Activated T-helper 9 cell treated with anti-CD3 and anti-CD28 coated beads, Interleukin-2, amount 50 U/mL, for 16 hours (primary cell): ENCODE measurements at places on chromosomes 3 and 15.

- DNase-seq = no peak
Measured at GRCh38 chr3:13415236-13415986, 4.7 kb downstream of the NUP210 start.

GRCh38 chr3:70276901-70277300, 35.5 kb downstream of the MDFIC2 start:
- DNase-seq = no peak

DNA sequence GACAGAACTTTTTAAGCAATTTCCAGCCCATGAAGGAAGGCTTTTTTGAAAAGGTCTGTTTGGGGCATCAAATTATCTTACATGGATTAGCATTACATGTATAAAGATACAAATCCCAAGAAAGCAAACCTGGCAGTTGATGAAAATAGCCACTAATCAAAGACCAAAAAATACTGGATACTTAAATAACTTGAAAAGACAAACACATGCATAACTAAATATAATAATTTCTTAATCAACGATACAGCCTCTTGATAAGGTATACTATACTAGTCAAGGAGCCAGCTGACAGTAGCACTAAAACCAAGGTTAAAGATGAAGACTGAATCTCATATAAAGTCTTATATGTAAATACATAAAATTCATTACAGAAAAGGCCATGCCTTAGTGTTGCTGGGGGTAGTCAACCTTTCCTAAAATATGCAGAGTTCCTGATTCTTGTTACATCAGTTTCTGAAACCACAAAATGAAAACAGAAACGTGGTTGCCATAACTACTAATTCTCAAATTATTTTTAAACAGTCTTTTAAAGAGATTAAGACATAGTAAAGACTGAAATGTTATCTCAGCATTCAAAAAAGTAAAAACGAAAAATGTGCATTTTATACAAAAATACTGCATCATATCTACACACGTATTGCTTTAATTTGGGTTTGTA, 2.0 kb downstream of the ANKRD28 start:
- DNase-seq = no peak

DNA sequence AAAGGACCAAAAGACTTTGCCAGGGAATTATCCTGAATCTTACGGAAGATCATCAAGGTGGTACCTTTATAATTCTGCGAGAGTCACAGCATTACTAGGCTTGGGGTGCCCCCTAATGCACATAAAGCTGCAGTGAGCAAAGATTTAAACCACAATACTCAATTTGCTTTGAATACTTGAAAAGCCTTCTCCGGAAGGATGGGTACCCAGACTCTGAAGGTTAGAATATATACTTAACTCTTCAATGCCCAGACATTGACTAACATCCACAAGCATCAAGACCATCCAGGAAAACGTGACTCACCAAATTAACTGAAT, 117.8 kb upstream of the KCNH8 start:
- no peak for DNase-seq

DNA sequence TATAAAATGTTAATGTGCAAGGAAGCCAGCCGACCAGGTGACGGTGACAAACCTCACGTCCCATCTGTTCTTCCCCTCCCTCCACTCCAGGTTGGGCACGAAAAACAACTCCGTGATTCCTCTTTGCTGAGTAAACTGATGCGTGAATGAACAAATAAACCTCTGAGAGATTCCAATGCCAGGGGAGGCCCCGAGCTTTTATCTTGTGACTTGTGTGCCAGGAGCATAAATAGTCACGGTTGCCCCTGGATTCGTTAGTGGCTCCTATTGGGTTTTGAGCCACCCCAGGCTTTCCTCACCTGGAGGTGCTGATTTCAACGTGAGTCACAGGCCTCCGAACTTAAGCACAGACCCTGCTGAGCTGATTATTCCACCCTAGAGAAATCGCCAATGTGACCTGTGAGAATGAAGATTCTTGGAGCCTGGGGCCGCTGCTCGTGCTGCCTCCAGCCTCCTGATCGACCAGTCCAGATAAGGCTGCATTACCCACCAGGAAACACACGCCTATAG, 119.2 kb downstream of the SHQ1 start:
- DNase-seq = no peak

- DNase-seq = no peak
Measured at GRCh38 chr3:148584438-148584837, 113.3 kb upstream of the AGTR1 start.

GRCh38 chr3:105869531-105869833, 670 bp upstream of the CBLB start:
- no peak for DNase-seq

GRCh38 chr15:38547255-38547997, 17.2 kb downstream of the RASGRP1 start:
- DNase-seq = no peak

DNA sequence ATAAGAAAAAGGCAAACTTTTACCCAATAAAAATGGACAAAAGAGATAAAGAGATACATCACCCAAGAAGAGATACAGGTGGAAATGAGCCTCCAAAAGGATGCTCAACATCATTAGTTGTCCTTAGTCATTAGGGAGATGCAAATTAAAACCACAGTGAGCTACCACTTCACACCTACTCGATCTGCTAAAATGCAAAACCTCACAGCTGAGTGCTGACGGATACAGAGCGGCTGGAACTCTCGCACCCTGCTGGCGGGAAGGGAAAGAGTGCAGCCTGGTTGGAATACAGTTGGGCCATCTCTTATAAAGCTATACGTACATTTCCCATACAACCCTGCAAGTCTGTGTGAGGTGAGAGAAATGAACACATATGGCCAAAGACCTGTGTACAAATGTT, 78.5 kb upstream of the PRR20G start:
- no peak for DNase-seq

- no peak for DNase-seq
Measured at GRCh38 chr3:120683671-120684301, 1.7 kb upstream of the HGD start.

- no peak for DNase-seq
Measured at GRCh38 chr15:29548006-29548405, 274.3 kb downstream of the TJP1 start.

GRCh38 chr15:68057034-68057433, 2.9 kb downstream of the PIAS1 start:
- no peak for DNase-seq

DNA sequence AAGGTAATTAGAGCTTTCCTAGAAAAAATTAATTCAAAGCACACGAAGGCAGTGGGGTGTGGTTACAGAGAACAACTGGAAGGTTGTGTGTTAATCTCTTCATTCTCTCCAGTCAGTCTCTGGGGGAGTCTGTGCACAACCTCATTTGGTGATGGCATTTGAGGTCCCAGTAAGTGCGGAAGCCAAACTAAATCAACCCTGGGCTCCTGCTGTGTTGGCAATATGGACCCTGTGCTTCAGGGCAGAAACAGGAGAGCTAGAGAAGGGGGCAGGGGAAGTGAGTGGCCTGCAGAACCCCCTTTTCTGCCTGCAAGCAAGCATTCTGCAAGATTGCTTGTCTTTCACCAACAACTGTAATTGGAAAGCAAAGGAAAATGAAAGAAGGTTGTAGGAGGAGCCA, 195.9 kb upstream of the ST8SIA2 start:
- DNase-seq = no peak

GRCh38 chr15:64197425-64197824, 34.6 kb upstream of the PPIB start:
- no peak for DNase-seq

DNA sequence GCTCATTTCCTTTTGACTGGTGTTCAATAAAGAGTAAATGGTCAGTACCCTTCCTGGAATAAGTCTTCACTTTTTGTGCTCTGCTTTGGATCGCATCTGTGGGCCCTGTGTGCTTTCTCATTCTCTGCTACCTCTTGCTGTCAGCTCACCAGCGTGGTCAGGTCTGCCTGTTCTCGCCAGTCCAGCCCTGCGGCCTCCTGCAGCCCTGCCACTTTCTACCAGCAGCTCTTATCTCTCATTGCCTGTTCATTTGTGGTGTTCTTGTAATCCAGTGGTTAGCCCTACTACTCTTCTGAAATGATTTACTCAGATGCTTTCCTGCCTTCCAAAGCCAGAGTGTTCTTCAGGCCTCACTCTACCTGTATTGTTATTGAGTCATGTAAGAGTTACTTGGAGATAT, 54.8 kb downstream of the CHCHD6 start:
- no peak for DNase-seq

DNA sequence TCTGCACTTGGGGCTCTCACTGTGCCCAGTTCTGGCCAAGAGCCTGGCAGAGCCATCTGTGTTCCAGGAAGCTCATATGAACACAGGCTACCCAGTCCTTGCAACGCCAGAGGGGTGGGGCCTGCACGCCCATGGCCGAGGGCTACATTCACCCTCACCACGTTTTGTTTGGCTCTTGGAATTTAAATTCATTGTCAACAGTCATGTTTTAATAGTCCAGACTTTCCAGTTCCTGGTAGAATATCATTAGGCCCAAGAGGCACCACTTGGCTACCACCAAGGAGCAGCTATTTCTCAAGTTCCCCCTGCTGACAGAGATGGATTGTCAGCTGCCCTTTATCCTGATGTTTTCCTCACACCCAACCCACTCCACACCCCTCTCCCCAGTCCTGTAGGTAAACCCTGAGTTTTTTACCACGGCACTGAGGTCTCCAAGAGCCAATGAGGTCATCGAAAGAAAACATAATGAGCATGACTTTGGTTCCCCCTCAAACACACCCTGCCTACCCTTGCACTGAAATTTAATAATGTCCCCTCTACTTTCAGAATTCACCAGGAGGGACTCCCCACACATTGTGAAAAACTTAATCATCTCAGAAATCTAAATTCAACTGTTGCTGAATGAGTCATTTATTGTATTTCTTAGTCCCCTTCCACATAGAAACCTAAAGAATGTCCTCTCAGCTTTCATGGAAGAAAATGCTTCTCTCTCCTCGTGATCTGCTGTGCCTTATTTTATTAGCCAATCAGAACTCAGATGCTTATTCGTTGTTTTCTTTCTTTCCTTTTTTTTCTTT, 125.1 kb downstream of the SHQ1 start:
- DNase-seq = no peak

DNA sequence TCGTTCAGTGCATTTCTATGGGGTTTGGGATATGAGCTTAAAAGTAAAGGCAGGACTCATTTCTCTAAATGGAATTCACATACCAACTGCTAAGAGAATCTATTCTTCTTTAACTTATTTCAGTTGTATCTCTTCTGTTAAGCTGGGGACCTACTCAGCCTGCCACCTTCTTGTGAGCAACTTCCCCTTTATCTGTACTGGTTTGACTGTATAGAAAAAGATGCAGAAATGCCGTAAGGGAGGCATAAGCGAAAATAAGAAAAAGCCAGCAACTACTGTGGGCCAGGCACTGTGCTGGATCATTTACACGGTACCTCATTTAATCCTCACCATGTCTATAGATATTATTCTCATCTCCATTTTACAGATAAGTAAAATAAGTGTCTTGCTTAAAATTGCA, 38.4 kb downstream of the RBMS3 start:
- DNase-seq = no peak

DNA sequence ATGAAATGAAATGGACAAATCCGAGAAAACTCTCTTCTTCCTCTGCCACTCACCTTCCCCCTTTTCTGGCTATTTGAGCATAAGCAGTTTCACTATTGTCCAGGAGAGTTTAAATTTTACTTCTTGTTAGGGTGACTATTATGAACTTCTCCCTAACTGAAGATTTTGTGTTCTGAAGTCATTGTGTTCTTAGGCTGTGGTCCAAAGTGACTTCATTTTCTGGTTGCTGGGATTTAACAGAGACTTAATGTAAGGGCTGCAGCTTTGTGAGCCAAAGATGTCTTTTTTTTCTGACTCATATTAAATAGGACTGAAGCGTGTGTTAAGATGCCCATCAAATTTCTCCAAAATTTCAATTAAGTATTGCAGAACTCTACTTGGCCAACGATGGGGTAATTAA, 46.5 kb upstream of the FSTL1 start:
- no peak for DNase-seq

GRCh38 chr3:72818092-72818773, 30.0 kb downstream of the SHQ1 start:
- DNase-seq = no peak

DNA sequence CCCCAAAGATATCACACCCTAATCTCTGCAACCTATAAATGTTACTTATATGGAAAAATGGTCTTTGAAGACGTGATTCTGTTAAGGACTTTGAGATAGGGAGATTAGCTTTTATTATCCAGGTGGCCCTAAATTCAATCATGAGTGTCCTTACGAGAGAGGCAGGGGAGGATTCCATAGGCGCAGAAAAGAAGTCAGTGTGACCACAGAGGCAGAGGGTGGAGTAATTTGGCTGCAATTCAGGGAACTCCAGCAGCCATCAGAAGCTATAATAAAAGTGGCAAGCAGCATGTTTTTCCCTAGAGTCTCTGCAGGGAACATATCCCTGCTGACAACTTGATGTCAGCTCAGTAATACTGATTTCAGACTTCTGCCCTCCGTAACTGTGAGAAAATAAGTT, 315.2 kb upstream of the ROBO2 start:
- DNase-seq = no peak

- DNase-seq = no peak
Measured at GRCh38 chr3:141777957-141778813, 15.0 kb downstream of the GRK7 start.

- DNase-seq = no peak
Measured at GRCh38 chr3:117454254-117454653, 744.7 kb downstream of the TUSC7 start.

DNA sequence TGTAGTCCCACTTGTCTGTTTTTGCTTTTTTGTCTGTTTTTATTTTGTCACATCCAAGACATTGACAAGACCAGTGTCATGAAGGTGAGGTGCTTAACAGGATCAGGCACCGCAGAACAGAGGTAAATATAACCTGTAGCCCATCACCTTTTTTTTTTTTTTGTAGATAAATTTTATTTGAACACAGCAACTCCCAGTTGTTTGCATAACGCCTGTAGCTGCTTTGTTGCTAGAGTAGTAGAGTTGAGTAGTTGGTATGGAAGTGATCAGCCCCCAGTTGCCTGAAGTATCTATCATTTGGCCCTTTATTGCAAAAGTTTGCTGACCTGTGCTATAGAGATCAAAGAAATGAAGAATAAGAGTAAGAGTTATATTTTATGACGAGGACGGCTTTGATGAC, 135.0 kb downstream of the TCF12 start:
- no peak for DNase-seq

DNA sequence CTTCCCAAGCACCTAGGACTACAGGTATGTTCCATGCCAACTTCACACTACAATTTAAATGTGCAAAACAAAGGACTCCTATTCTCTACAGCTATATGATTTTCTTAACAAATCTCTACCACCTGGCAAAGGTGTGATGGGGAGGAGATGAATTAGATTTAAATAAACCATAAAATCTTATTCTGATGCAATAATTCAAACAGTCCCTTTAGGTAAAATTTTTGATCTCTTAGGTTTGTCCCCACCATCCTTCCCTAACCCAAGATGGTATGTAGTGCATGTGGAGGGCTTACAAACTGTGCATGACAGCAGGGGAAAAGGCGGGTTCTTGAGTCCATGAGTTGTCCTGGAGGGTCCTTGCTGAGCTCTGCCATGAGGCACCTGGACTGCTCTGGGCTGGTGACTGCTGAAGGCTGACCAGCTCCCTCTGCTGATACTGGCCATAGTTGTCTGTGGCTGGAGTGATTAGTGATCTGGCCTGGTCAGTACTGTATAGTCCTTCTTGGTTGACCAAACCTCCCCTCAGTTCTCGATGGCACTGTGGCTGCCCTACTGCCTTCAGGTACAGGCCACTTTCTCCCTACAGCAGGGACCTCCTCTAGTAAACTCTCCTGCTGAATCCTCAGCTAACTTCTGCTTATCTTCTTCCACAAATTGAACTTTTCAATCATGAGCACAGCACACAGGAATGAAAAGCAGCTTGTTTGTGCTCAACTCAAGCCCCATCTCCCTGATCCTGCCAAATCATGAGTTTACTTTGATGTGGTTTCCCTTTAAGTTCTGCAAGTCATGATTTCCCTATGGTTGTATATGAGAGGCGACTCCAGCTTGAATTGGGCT, 30.1 kb downstream of the CFAP161 start:
- no peak for DNase-seq
